GOT3 (cell line): ENCODE measurements at places on chromosomes 6 and 20.

DNA sequence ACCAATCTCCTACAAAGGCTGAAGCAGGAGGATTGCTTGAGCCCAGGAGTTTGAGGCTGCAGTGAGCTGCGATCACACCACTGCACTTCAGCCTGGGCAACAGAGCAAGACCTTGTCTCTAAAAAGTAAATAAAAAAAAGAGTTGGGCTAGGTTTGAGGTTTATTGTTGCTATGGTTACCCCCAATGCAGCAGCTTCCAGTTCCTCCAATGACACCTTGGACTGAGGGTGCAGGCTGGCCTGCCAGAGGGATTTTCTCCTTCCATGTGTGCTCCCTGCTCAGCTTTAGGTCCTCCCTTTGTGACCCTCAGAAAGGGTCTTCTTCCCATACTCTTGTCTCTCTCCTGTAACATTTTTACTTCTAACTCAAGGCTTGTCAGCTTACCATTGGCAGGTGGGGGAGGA lies 10.6 kb upstream of the TBC1D20 start:
- DNase-seq: no peak

DNA sequence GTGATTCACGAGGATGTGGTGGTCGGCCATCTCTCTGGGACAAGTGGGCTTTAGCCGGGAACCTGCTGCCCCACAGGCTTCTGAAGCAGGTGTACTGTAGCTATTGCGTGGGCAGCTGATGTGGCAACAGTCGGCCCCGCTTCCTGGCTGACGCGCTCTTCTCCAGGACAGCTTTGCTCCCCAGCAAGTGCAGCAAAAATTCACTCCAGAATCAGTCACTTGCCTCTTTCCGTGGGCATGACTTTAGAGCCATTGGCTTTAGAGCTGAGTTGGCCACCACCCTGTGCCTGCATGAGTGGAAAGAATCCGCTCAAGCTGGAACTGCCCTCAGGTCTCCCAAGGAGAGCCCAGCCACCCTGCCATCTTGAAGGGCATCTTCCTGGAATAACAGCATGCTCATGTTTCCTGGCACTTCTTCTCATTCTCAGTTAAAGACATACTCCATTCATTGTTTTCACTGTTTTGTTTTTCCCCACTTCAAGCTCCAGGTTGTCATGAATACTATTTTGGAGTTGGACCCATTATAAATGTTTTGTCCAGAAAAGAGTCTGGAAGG lies 178.3 kb downstream of the ZDHHC14 start:
- no peak for DNase-seq

DNA sequence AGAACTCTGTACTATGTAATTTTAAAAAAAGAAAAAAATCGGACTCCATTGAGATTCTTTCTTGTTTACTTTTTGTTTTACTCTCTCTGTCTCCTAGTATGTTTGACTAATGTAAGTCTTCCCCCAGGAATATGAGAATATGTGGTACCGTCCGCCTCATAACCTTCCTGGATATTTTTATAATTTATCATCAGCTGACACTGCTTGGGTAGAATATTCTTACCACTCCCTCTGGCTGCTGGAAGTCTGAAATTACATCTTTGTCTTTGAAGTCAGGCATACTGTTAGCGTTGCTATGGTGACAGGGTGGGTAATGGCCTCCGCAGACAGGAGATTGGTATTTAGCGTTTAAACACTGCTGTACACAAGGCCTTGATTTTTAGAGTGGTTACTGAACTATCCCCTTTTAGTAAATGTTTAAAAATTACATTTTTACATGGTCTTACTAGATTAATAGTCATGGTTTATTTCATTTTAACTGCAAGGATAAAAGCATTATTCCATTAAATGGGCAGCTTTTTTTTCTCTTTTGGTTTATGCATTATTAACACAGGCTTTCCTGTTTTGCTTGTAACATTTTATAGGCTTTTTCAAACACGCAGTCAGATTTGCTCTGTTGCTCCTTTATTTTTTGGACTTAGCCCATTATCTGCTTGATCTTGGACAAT lies 176.4 kb downstream of the ARID1B start:
- no peak for DNase-seq

- no peak for DNase-seq
Observed at GRCh38 chr6:133767357-133767970, 121.4 kb upstream of the TCF21 start.

DNA sequence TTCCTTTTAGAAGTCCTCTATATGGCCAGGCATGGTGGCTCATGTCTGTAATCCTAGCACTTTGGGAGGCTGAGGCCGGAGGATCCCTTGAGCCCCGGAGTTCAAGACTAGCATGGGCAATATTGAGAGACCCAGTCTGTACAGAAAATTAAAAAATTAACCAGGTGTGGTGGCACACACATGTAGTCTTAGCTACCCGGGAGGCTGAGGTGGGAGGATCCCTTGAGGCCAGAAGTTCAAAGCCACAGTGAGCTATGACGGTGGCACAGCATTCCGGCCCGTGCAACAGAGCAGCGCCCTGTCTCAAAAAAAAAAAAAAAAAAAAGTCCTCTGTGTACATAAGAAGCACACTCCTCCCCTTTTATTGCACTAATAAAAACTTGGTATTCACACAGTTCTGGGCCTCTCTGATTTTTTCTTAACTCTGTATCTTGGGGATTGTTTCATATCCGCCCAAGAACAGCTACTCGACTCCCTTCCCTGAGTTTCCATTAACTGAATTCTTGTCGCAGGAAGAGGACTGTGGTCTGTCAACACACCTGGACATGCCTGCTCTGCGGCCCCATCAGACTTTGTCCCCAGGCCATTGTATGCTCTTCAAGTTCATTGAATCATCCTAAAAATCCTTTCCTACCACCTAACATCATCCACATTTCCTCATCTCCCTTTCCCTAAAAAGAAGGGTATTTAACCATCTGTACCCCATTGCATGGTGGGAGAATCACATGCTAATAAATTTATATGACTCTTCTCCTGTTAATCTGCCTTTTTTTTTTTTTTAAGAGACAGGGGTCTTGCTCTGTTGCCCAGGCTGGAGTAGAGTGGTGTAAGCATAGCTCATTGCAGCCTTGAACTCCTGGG lies 25.9 kb upstream of the PPP1R3G start:
- DNase-seq: no peak

- DNase-seq: no peak
Observed at GRCh38 chr20:50189681-50190250, 864 bp upstream of the CEBPB start.

DNA sequence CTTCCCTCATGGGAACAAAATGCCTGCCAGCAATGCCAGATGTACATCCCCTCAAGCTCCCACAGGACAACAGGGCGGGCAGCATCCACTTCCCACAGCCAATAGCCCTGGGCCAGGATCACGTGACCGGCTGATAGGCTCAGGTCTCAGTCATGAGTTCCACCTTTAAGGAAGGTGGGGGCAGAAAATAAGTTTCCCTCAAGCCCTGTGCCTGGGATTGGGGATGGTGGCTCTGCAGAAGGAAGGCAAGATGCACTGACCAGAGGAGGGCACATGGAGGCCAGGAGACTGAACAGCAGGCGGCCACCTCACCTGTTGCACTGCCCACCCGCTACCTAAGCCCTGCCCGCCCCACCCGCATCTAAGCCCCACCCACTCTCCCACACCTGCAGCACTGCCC lies 149.1 kb downstream of the BMP7 start:
- no peak for DNase-seq

- DNase-seq: peak; percentile 26
Observed at GRCh38 chr6:16409531-16410441, 171.4 kb downstream of the GMPR start.

DNA sequence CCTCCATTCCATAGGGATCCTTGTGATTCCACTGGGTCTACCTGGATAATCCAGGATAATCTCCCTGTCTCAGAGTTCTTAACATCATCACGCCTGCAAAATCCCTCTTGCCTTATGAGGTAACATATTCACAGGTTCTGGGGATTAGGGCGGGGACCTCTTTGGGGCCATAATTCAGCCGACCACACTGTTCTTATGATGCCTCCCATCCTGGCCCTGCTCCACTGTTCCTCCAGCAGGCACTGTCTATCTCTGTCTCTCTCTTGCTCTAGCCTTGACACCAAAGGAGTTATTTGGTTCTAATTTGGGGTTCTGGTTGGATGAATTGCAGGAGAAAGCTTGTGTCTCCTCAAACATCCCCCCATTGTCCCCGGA lies 168.1 kb downstream of the NFATC2 start:
- no peak for DNase-seq
